ENCODE measurements at places on chromosomes 3 and 15.

- peak; percentile 89 for DNase-seq
Observed at GRCh38 chr3:189340680-189341460, 169.1 kb downstream of the TPRG1 start.

DNA sequence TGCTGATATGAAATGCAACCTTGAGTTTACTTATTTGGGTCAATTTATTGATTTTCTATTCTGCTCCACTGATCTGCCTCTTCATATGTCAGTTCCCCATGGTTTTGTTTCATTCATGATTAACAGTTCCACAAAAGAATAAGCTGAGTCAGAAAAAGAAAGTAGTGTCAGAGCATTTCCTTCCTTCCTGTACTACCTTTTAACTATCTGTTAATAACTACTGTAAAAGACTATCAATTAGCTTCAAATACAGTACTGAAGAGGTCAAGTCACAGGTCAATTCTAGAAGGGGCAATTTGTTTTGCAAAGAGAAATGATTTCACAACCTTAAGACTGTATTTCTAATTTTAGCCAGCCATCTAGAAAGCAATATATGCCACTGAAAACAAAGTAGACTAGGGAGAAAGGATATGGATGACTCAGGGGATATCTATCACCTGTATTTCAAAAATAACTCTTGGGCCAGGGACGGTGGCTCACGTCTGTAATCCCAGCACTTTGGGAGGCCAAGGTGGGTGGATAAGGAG, 129.5 kb downstream of the TFDP2 start:
- DNase-seq, result no peak

DNA sequence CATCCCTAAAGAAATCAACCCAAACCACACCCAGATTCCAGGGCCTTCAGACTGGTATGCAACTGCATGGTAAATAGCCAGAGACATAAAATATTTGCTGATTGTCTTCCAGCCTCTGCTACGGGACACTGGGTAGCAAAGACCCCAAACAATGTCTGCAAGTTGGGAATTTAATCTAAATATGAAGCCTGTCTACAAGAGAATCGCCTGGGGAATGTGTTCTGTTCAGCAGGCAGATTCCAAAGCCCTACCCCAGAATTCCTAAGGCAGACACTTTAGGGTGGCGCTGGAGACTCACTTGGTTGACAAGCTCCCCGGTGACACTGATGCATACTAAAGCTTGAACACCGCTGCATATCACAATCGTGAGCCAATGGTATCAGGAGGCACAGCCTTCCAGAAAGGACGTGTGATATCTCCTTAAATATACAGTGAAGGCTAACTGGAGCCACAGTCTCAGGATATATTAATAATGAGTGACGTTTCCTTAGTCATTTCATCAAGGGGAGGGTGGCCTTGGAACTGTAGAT, 684.1 kb downstream of the NTRK3 start:
- no peak for DNase-seq

DNA sequence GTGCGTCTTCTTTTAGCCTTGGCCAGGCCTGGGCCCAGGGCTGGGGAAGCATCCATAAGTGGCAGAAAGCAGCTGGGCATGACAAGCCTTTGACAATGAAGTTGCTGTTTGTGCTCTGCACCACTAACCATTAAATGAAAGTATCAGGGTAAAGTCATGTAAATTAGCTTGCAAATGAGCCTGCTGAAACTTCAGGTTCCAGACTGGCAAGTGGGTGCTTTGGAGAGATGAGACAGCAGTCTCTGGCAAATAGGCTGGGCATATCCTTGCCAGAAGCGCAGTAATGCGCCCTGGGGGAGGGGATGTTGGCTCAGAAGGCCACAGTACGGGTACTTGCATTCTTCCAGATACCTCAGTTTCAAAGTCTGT, 40.7 kb downstream of the RAB6B start:
- no peak for DNase-seq

DNA sequence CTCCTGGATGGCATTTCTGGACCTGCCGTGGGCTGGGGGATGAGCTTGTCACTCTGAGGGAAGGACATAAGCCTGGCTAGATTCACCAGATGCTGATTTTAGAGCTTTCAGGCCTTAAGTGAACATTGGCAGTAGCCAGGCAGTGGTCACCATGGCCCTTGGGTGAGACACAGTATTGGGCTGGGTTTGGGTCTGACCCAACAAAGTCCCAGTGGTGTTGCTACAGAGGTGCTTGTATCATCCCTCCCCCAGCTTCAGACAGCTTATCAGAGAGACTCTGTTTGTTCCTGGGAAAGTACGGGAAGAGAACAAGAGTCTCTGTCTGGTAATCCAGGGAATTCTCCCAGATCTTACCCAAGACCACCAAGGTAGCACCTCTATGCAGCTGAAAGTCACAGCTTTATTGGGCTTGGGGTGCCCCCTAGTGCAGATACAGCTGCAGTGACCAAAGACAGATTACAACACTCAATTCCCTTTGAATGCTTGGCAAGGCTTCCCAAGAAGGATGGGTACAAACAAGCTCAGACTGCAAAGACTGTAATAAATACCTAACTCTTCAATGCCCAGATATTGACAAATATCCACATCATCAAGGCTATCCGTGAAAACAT, 9.8 kb upstream of the RUVBL1 start:
- peak; percentile 74 for DNase-seq

- no peak for DNase-seq
Observed at GRCh38 chr15:49888323-49888693, 230.7 kb downstream of the ATP8B4 start.

DNA sequence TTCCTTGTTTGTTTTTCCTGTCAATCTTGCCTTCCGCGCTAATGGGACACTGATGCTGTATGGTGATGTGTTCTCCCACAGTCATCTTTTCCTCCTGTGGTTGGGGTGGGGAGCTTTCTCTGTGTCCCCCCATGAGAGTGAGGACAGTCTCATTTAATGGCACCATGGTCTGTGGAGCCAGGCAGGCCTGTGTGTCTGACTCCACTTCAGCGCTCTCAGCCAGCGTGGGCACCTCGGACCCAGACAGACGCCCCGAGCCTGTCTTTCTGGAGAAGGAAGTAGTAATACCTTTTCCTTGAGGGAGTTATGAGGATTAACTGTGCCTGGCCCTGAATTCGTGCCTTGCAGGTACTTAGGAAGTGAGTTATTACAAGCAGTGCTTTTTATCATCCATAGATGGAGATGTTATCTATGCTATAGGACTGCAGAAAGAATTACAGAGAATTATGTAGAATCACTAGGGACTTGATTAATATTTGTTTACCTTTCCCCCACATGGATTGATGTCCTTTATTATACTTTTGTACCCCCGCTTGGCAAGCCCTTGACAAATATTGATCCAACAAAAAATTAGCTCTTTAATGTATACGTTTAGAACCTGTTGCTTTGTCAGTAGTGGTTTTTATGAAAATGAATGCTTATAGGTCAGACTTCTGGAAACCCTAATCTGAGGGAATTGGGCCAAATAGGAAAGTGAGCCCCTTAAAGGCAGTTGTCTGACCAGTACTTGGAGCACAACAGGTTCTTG, 152.4 kb downstream of the PGPEP1L start:
- no peak for DNase-seq

GRCh38 chr3:187101184-187102072, 37.9 kb downstream of the RPL39L start:
- DNase-seq, result no peak

DNA sequence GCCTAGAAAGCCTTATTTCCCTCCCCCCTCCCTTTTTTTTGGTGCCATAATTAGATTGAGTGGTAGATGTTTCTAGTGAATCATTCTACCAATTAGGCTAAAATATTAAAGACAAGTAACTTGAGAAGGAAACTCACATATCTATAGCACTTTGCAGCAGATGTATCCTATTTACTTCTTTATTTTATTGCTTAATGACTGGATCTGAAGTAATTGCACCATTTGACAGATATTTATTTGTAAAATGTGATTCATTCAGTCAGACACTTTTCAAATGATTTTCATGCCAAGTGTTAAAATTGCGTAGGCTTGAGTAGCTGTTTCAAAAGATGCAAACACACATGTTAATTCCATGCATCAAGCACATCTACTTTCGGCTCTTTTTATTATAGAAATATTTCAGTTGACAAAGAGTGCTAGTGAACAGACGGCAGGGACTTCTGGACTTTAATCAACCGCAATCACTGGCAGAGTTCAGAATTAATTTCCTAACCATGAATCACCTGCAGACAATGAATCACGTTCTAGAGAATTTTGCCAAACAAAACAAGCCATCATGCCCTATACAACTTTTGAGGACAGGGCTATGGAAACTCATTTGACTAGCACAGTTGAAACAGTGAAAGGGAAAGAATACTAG, 636.8 kb downstream of the MECOM start:
- no peak for DNase-seq

DNA sequence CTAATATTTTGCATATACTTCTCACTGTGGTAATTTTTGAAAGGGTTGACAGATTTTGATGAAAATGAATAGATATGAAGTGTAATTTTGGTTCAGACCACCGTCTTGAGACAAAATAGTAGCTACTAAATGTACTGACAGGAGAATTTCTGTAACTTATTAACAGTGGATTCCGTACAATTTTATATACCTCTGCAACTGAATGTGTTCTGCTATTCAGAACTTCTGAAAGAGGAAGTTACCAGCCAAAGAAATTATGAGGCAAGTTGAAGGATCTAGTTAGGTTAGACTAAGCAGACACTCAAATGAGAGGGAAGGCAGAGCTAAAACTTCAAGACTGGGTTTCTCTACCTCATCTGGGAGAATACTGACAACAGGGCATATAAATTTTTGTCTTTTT, 29.4 kb downstream of the GAP43 start:
- no peak for DNase-seq

DNA sequence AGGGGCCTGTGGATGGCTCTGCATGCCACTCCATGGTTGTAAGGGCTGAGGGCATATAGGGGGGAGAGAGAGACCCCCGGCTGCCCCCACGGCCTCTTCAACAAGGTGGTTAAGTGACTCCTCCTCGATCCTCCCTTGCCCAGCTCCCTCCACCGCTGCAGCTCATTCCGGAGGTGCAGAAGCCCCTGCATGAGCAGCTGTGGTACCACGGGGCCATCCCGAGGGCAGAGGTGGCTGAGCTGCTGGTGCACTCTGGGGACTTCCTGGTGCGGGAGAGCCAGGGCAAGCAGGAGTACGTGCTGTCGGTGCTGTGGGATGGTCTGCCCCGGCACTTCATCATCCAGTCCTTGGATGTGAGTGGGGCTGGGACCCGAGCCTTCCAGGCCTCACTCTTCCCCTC, 6.5 kb downstream of the FES start:
- no peak for DNase-seq

- DNase-seq, result no peak
Observed at GRCh38 chr15:66629817-66630576, 64.2 kb upstream of the LCTL start.

Data from islet precursor cell (in vitro differentiated cells).